Right ventricle myocardium superior (tissue), 1 donor: ENCODE measurements at places on chromosomes 7 and 10.

DNA sequence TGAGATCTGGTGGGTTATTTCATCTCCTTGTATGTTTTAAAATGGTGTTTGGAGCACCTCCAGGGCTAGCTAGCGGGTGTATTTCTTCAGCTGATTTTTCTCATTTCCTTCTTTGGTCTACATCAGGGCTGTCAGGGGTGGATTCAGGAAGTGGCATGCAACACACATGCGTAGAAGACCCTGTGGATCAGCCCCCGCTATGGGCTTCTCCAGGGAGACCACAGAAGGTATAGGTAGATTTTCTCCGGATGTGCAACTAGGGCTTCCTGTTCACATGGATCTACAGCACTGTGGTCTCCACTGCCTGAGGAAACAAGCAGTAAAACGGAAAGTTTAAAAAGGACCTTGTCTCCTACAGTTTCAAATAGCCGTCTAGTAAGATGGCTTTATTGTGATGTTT is 10.4 kb downstream of the NUB1 start:
- no peak for DNase-seq

DNA sequence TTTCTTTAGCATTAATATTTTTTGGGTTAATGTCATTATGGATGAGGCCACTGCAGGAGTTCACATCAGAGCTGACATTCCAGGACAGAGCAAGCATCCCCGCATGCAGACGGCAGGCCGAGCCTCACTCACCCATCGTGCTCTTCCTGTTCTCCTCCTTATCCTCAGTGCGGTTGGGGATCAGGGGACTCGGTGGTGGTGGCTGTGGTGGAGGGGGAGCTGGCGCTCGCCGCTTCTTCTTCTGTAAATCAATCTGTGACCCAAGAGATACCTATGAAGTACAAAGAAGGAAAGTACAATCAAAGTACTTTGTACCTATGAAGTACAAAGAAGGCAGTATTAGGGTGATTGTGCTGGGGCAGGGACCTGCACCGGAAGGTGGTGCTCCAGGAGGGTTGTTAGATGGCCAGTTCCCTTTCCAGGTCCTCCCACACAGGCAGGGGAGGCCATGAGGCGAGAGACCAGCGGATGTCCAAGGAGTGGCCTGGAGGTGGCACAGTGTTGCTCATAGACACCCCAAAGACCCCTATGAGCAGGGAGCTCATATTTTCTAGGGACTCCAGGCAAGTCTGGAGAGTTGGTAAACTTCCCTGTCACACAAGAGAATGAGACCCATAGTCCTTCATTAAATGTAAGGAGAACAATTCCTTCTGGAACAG is 231.4 kb downstream of the COBL start:
- DNase-seq = no peak

GRCh38 chr10:30968711-30969110 is 63.0 kb downstream of the ZNF438 start:
- DNase-seq = no peak

DNA sequence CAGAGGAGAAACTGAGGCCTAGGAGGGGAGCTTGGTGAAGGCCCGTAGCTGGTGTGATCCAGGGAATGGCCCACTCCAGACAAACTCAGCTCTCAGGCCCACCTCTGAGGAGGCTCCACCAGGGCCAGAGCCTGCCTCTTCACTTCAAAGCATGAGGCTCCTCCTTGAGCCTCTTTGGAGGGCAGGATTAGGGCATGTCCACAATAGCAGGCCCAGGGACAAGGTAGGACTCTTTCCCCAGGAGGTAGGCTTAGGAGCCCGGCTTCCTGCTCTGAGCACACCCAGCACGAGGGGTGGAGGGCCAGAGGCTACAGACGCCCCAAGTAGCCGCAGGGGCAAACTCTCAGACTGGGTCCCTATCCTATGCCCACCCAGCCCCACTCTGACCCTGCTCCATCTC is 164.6 kb upstream of the ZMIZ1 start:
- no peak for DNase-seq

DNA sequence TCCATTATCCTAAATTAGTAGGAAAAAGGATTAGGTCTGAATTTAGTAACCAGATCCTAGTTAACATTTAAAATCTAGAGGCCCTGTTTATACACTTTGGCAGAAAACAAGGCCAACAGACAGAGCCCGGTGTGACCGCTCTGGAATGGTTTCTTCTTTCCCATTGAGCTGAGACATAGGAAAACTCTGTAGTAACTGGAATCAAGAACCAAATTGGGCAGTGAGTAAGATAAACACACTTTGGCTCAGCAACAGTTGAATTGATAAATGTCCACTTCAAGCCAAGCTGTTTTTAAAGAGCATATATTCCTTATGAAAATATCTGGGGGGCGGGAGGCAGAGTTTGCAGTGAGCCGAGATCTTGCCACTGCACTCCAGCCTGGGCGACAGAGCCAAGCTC is 343.7 kb upstream of the SEMA3A start:
- DNase-seq = no peak

GRCh38 chr10:128959746-128960145 is 507.3 kb upstream of the MGMT start:
- no peak for DNase-seq

DNA sequence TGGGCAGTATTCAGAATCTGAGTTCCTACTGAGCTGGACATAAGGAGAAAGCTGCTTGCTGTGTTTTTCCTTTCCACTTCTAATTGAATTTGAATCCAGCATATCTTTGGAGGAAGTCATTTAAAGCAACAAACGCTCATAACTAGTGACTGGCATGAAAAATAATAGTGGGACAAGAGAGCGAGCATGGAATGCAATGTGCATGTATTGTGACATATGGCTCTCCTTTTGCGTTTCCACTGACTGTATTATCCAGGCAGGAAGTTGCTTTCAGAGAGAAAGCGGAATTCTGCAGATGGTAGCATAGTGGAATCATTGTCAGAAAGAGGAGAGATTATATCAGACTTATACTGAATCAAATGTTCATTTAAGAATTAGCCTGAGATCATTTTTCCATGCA is 368.6 kb downstream of the REEP3 start:
- DNase-seq = no peak

GRCh38 chr10:127527891-127528290 is 21.2 kb upstream of the NPS start:
- DNase-seq = peak; percentile 76

- no peak for DNase-seq
Observed at GRCh38 chr10:26574783-26575182, 122.7 kb upstream of the PDSS1 start.

DNA sequence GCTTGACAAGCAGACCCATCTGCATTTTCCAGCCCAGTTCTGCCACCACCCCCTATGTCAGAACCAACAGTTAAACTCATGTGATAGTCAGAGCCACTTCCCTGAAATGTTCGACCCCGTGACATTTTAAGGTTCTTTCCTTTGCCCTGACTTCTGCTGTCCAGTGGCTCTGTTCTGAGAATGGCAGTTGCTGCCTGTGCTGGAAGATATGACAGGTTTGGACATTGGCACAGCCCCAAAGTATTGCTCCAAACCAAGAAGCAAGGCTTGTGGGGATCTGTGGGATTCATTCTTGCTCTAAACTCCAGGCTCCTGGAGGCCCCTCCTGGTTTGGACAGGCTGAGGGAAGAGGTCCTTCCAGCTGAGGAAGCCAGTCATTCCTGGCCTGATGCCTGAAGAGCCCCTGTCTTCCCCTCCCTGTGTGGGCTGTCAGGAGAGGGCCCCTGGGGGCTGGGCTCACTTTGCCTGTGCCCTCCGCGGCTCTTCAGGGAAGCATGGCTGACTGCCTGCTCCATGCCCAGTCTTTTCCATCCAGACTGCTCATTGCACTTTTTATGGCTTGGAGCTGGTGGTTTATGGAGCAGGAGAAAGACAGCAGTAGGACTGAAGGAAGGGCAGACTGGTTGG is 138.0 kb downstream of the CDH23 start:
- DNase-seq = no peak

DNA sequence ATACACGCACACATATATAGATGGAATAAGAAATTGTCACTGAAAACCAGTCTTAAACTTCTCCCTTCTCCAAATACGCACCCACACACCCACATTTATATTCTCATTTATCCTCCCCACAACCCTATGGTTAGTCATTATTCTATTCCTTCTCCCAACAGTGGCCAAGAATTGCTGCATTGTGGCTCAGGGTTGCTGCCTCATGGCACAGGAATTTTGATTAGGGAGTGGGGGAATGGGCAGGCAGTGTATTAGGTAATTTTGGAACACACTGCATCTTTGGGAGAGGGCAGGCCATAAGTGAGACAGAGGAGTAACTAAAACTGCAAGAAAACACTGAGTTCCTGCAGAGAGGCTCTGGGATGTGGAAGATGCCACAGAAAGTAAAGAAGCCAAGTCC is 35.7 kb downstream of the NAPEPLD start:
- no peak for DNase-seq
